ENCODE measurements at places on chromosomes 3 and 15. TPM values are rescaled to one million over a fixed set of nuclear protein-coding genes. Genes with fewer than 3 reads are reported as not detected.

Gene C3orf49
- not detected for total RNA-seq

Gene USP8
- 67.3 TPM for total RNA-seq

Gene TNFAIP8L3
- 3.0 TPM for total RNA-seq

Gene CLDN1
- total RNA-seq, result 2.7 TPM

Gene PLA2G4F
- total RNA-seq, result not detected

Gene AGBL1
- total RNA-seq, result not detected

Gene CDCP1
- total RNA-seq, result 1.2 TPM

Gene TTBK2
- 12.2 TPM for total RNA-seq

Measured in articular chondrocyte of knee joint (primary cell).